Right ventricle myocardium inferior (tissue), 1 donor: ENCODE measurements at places on chromosomes 5 and 9. TPM values are rescaled to one million over a fixed set of nuclear protein-coding genes. Genes with fewer than 3 reads are reported as not detected.

GAS1 gene
- 22.3 TPM for total RNA-seq

INSL6 gene
- total RNA-seq: not detected

IL4 gene
- total RNA-seq: not detected

ZNF300 gene
- 0.76 TPM for total RNA-seq

SPATA31A6 gene
- not detected for total RNA-seq

MARCOL gene
- not detected for total RNA-seq

HAND1 gene
- 29.8 TPM for total RNA-seq

LEAP2 gene
- total RNA-seq: 1.1 TPM

TSTD2 gene
- 24.8 TPM for total RNA-seq

FBP2 gene
- 0.54 TPM for total RNA-seq

LTC4S gene
- total RNA-seq: 10.3 TPM

PCDHB13 gene
- total RNA-seq: 2.6 TPM

DCTN4 gene
- 46.4 TPM for total RNA-seq

HMMR gene
- total RNA-seq: 0.92 TPM

DNAJC18 gene
- total RNA-seq: 7.9 TPM

PURA gene
- total RNA-seq: 22.2 TPM

RC3H2 gene
- total RNA-seq: 35.1 TPM

TMC1 gene
- not detected for total RNA-seq

DCANP1 gene
- not detected for total RNA-seq

ENTPD2 gene
- 2.7 TPM for total RNA-seq

STPG3 gene
- 1.4 TPM for total RNA-seq

DMRT3 gene
- total RNA-seq: not detected

ISL1 gene
- not detected for total RNA-seq

CNTFR gene
- 8.7 TPM for total RNA-seq

SERF1A gene
- 6.7 TPM for total RNA-seq

FGF10 gene
- total RNA-seq: 4.4 TPM

PCDHGA3 gene
- total RNA-seq: 9.8 TPM

TERT gene
- not detected for total RNA-seq

PCDHGA10 gene
- 4.1 TPM for total RNA-seq

WDR55 gene
- total RNA-seq: 11.2 TPM

NANS gene
- total RNA-seq: 37.2 TPM

MARVELD2 gene
- 1.5 TPM for total RNA-seq

PHF24 gene
- 0.22 TPM for total RNA-seq

ANXA2R gene
- total RNA-seq: 0.84 TPM

RASGRF2 gene
- total RNA-seq: 5.9 TPM

ORM2 gene
- total RNA-seq: not detected

NUTM2F gene
- not detected for total RNA-seq

AJM1 gene
- total RNA-seq: 8.6 TPM

SLC1A3 gene
- 95.4 TPM for total RNA-seq

CDC25C gene
- total RNA-seq: 0.24 TPM

TMEM161B gene
- total RNA-seq: 8.2 TPM

MEIKIN gene
- not detected for total RNA-seq

CYLC2 gene
- not detected for total RNA-seq

SLC25A2 gene
- not detected for total RNA-seq

FBXL7 gene
- total RNA-seq: 17.8 TPM

EIF4EBP3 gene
- 11.7 TPM for total RNA-seq

NIPSNAP3A gene
- 21.6 TPM for total RNA-seq

PAEP gene
- not detected for total RNA-seq

OR1J2 gene
- not detected for total RNA-seq

PCA3 gene
- total RNA-seq: not detected

CDH6 gene
- 3.3 TPM for total RNA-seq

SLC6A19 gene
- total RNA-seq: not detected

LCN1 gene
- total RNA-seq: not detected

PNPLA7 gene
- 9.8 TPM for total RNA-seq

IFNA2 gene
- not detected for total RNA-seq

AK8 gene
- total RNA-seq: not detected

F2RL1 gene
- total RNA-seq: 0.73 TPM
